Pancreas (tissue), 10 donors: ENCODE measurements at places on chromosomes 1 and 21. TPM values are rescaled to one million over a fixed set of nuclear protein-coding genes. Genes with fewer than 3 reads are reported as not detected.
A peak's percentile ranks its signal among the peaks of the same experiment; 100 is the strongest.

RGS2 gene
- 94.5 TPM for polyA plus RNA-seq

RHD gene
- not detected for polyA plus RNA-seq

ESPN gene
- 0.99 TPM for polyA plus RNA-seq

CD5L gene
- not detected for polyA plus RNA-seq

KRTAP12-2 gene
- not detected for polyA plus RNA-seq

C1orf226 gene
- 1.3 TPM for polyA plus RNA-seq

COL6A1 gene
- polyA plus RNA-seq = 131 TPM

NPHS2 gene
- polyA plus RNA-seq = not detected

FHAD1 gene
- polyA plus RNA-seq = 2.1 TPM

SLC6A9 gene
- polyA plus RNA-seq = 3.9 TPM

DNA sequence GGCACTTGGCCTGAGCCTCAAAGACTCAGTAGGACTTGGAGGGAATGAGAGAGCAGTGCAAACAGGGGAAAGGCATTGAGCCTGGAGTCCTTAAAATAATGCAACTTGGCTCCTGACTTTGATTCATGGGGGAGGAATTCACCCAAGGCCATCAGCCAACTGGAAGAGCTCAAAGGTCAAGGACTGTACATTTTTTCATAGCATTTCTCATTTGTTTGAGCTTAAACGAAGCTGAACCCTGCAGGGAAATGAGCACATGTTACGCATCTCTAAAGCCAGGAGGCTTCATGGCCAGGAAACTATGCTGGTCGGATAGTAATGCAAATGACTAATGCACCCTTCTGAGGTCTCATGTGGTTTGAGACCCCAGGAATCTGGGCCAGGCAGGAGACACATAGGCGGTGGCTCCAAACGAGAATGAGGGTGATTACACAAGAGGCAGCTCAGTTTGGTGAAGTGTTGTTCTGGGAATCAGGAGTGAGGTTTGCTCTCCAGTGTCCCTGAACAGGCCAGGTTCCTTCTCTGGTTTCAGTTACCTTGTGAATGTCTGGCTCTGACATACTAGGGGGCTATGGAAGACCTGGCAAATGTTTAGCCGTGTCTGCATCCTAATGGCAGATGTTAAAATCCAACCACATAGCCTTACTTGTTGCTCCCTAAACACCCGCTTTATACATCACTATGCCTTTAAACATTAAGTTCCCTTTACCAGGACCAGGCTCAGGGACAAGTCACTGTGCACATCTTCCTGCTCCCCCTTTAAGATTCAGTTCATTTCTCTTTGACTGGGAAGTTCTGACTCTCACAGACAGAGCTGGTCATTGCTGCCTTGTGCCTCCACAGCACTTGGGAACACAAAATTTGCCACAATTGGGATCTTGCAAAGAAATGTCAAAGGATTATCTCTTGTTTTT lies 503.9 kb upstream of the USP24 start:
- no peak for DNase-seq

GRCh38 chr1:36083635-36084496 lies at the start of gene TEKT2:
Gene TEKT2 (plus strand): TSS chr1:36084094. CDS start chr1:36084922, 828 bp downstream.
- DNase-seq = peak; percentile 80

DNA sequence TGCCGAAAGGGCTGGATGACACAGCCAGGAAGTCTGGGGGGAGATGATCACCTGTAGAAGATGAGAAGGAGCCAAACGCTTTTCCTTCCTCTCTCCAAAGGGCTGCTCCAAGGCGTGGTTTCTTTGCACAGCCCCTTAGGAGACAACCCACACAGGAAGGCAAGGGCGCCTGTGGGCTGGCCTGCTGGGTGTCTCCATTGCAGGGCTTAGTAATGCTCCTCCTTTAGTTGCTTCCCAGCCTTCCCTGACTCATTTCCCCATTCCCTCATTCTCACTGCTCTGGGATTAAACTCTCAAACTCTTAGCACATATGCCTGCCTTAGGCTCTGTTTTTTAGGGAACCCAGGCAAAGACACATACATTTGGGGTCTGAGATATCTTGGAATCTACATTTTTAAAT lies 1.7 kb upstream of the CLCA1 start:
- DNase-seq = no peak
